ENCODE measurements at places on chromosomes 12 and 14.

GRCh38 chr14:53044486-53044885, 93.6 kb upstream of the FERMT2 start:
- no peak for DNase-seq

DNA sequence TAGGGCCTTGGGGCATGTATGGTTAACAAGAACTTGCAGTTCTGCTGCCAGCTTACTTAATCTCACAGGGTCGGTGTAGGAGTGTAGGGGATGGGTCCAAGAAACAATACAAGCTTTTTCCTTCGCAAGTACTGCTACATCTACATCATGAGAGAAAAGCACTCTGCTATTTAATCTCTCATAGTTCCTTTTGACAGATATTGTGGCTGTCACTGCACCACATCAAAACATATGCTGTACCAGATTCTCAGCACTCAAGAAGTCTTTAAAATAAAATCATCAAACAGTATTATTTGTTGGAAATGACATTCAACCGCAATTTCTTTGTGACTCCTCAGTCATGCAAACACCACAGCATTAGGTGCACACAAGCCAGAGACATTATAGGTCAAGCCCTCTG, 215.5 kb upstream of the BMP4 start:
- DNase-seq = no peak

DNA sequence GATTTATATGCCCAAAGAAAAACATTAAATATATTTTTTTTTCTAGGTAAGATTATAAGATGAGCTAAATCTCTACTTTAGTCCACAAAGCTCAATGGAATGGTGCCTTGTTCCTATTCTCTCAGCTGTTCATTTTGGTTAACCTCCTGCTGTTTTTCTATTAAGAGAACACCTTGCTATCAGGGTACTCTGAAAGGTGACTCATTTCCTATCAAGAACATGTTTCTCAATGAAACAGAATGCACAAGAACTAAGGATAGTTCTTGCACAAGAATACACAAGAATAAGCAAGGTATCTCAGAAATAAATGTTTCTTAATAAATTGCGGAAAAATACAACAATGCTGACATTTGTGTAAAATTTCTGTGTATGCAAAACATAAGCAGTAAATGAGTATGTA, 14.1 kb downstream of the ABCD2 start:
- no peak for DNase-seq

DNA sequence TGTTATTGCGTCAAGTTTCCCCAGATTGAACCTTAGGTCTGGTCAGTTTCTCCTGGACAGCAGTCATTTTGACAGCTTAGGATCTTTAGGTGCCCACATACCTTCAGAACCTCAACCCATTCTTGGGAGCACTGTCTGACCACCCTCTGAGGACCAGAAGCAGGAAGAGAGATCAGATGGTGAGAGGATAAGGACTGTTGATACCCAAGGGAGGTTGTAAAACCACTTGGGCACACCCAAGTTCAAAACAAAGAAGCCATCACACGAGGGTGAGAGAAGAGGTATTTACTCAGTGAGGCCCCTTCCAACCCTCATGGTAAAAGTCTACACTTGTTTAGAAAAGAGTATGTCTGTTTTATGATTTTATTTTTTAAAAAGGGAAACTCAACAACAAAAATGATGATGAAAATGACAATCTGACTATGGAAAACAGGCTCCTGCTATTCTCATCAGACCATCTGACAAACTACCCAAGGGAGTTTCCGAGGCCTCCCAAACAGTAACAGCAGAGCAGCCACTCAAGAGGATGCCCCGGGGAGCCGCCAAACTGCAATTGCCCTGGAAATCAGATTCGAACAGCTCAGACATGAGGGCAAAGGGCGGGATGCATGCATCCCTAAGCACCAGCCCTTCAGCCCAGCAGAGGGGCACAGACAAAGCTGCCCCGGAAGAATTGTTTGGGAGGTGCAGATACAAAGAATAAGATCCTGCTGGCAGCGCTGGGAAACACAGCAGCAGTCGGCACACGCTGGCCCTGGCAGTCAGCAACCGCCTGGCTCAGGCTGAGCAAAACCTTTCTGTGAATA, 162.6 kb upstream of the PLEKHG7 start:
- DNase-seq = peak; percentile 7

DNA sequence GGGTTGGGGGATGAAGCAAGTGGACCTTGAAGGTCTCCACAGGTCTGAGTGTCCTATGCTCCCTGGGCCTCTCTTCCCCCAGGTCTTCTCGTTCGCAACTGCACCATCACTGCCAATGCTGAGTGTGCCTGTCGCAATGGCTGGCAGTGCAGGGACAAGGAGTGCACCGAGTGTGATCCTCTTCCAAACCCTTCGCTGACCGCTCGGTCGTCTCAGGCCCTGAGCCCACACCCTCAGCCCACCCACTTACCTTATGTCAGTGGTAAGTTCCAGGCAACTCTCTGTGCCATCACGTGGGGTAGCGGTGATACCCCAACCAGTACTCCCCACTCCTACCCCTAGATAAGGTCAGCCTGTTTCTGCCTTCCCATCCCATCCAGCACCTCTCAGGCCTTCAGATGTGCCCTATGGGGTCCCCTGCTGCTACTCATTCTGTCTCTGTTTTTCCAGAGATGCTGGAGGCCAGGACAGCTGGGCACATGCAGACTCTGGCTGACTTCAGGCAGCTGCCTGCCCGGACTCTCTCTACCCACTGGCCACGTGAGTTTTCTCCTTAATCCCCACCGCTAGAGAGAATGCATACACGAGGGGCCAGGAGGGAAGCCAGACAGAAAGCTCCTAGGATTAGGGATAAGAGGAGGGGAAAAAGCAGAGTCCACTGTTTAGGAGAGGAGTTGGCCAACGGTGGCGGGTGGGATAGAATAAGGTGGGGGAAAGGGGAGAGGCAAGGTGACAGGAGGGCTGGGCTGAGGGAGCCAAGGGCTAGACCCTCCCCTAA, 1.6 kb upstream of the TAPBPL start:
- no peak for DNase-seq

GRCh38 chr12:115979351-115979750, 298.1 kb downstream of the MED13L start:
- no peak for DNase-seq
